ENCODE measurements at places on chromosomes 3 and 15. TPM values are rescaled to one million over a fixed set of nuclear protein-coding genes. Genes with fewer than 3 reads are reported as not detected.

DNA sequence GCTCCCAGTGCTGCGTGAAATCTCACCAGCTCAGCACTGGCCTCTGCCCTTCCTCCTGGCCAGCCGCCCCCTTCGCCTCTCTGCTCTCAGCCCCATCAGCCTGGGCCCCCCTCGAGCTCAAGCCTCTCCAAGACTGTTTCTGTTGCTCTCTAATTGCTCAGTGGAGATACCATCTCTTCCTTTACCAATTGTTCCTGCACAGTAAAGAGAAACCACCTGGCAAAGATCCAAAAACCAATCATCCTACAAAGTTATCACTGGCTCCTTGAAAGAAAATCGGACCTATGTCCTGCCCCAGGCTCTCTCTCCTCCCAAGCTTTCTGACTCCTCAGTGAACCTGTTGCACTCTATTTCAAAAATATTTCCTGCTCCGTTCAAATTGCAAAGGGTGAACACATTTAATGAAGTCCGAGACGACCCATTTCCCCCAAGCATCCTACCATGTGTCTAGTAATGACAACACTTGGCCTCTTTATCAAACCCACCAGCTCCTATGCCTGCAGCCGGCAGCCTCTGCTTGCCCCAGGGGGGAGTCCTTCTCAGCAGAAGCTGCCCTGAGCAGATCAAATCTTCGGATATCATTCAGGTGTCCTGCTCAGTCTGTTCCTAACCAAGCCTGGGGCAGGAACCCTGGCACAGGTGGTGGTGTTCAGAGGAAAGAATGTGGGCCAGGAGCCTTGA is 53.7 kb upstream of the FAM174B start:
- no peak for DNase-seq

DNA sequence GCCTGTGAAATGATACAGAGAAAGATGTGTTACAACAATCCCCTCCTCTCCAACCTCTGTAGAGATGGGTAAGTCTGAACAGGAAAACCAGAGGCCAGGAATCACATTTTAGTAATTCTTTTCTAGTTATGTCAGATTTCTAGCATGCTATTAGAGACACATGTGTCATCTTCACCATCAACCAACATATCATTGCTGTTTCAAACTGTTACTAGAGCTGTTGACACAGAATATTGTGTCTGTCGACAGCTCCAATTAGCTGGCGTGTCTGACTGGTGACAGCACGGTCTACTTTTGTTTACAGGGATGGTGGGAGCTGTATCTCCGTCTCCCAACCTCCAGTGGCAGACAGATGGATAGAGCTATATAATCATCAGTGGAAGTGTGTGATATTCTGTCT is 393.2 kb downstream of the SOX2 start:
- DNase-seq, result no peak

The HPS3 gene
- total RNA-seq, result 5.1 TPM

DNA sequence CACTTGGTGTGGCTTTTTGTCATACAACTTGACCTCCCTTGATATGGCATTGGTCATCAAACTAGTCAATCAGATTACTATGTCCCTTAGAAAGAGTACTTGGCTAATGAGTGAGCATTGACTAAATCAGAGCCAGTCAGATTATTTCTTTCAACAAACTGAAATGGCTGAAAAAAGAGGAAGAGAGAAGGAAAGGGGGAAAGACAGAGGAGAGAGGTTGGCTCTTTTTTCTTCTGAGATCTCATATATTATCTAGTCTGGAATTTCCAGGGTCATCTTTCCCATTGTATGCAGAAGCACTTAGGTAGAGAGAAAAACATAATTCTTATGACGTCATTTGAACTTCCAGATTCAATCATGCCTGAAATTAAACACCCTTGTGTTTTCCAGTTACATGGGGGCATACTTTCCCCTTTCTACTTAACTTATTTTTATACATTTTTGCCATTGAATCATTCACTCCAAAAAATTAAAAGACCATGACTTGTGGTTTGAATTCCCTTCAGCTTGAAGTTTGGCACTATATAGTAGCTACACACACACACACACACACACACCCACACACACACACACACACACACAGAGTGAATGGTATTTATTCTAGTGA is 387.8 kb downstream of the LSAMP start:
- DNase-seq, result no peak

The APH1B gene
- 3.3 TPM for total RNA-seq

- DNase-seq, result no peak
Observed at GRCh38 chr3:100613721-100614390, 4.5 kb downstream of the ADGRG7 start.

The NBEAL2 gene
- 12.2 TPM for total RNA-seq

DNA sequence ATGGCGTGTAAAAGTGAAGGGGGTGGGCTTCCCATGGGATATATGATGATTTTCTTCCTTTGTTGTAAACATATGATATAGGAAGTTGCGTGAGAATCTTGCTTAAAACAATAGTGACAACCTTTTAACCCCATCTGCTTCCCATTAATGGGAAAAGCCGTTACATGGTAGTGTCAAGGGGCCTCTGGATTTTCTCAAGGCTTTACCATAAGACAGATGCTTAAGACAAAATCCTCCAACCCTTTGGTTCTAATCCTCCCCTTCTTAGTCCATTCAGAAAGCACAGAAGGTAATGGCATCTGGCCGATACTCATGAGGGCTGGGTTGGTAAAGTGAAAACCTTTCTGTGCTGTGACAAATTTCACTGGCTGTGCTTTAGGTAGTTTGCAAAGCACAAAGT is 25.0 kb downstream of the DPH3 start:
- no peak for DNase-seq

DNA sequence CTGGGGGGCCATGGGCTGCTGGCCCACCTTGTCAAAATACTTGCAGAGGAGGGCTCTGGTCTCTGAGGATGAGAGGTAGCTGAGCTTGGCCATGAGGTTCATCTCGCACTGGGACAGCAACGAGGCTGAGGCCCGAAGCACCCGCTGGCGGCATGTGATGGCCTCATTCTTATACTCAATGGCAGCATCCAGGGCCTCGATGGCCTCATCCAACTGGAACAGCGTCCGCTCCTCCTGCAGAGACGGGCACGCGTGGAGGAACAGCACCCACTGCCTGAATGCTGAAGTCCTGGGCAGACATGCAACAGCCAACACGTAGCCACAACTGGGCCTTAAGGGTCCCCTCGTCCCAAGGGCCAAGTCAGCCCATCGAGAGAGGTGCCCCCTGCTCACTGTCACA is 25.0 kb downstream of the KIF7 start:
- DNase-seq, result no peak

DNA sequence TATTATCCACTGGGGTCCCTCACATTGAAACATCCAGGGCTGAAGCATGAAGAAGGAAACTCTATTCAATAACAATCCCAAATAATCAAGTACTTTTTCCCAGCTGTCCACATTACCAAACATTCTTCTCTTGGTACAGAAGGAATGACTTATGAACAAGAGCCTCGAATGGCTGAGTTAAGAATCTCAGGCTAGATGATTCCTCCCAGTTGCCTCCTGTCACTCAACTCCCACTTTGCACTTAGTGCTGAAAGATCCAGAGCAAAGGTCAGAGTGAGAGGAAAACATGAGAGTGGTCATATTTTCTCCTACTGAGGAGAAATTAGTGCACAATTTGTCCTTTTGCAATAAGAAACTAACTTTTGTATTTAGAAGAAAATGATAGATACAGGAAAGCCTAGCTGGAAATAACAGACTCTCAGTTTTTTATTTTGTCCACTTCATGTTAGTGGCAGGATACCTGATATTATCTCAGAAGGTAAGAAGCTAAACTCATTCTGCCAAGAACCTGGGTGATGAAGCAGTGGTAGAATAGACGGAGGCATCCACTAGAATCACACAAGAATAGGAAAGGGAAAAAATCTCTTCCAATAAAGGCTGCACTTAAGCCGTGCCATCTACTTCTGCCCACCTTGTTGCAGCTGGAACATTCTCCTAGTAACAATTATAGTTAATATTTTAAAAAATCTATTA is 46.2 kb downstream of the GADL1 start:
- DNase-seq, result no peak

DNA sequence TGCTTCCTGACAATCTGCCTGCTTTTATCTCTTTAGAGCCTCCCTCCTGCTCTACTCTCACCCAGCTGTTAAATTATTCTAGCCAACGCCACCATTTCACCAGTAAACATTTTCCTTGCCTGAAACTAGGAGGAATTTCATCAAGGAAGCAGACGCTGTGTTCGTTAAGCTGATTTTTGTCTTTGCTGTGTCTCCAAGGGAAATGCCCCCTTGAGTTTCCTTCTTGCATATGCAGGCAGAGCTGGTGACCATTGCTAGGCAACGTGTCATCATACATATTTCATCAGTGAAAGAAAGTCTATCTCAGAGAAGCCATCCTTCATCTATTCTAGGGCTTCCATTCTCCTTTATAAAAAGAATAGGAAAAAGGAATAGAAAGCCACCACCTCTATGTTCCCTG is 87.0 kb upstream of the ST8SIA2 start:
- DNase-seq, result no peak

The UTS2B gene
- 0.15 TPM for total RNA-seq

DNA sequence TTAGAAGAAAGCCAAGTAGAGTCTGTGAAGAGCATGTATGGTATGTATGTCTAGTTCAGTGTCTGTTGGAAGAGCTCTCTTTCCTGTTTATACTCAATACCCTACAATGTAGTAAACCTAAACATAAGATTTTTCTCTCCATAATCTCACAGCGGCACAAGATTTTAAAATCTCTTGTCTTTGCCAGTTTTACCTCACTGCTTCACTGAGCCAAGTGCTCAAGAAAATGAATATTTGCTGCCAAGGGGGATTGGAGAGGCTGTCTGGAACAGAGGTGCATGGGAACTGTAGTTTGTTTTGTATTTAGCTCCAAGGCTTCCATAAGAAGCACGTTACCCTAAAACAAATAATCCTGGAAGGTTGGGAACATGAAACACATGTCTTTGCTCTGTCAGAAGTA is 49.5 kb upstream of the FHIT start:
- no peak for DNase-seq

The CCDC54 gene
- total RNA-seq, result not detected

- DNase-seq, result no peak
Observed at GRCh38 chr3:144643771-144644198, 672.2 kb downstream of the DIPK2A start.
